ENCODE measurements at places on chromosomes 6 and 20.

DNA sequence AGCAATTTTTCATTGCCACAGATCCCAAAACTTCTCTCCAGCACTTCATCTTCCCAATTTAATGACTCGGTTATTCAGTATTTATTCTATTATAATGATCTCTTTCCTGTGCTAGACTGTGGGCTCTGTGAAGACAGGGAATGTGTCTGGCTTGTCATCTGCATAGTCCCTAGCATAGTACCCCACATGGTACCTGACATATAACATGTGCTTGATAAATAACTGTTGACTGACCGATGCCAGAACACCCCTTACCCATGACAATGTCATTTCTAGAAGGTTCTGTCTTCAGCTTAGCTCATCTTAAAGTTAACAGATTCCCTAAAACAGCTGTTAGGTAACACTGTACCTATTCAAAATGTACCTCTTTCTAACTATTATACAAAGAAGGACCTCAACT is 3.6 kb downstream of the PXMP4 start:
- no peak for DNase-seq

DNA sequence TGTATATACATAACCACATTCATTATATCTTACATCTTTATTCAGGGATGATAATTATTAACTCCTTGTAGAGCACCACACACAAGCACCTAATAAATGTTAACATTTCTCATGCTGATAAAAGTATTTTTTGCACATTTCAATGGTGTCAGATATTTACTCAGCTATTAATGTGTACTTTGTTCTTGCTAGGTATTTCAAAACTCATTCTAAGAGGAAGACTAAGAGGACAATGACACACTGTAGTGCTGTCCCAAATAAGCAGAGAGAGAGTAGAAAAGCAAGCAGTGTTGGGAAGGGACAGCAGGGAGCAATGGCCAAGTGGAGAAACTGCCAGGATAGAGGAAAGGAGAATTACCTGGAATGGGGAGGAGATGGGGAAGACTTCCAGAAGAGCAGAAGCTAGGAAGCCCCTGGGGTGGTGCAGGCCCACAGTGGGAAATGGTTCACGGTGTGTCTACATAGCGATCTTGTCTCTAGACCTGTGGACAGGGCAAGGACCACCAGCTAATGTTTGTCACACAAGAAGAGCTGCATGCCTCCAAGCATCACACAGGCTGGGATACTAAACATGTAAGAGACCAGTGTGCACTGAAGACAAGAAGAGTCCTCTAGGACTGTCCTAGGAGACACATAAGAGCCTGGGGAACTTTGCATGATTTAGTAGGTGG is 55.3 kb downstream of the RARS2 start:
- DNase-seq = no peak

DNA sequence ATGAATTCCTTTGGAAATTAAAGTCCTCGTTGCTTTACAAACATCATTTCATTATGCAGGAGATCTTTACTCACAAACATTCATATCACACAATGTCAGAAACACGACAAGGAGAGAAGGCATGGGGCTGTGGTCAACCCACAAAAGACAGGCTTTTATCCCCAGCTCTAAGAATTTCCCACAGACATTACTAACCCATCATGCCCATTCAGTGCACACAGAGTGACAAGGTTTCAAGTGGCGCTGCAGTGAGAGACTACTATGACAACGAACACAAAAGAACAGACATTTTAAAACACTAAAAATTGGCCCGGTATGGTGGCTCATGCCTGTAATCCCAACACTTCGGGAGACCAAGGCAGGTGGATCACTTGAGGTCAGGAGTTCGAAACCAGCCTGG is 579.8 kb upstream of the AGPAT4 start:
- DNase-seq = no peak

DNA sequence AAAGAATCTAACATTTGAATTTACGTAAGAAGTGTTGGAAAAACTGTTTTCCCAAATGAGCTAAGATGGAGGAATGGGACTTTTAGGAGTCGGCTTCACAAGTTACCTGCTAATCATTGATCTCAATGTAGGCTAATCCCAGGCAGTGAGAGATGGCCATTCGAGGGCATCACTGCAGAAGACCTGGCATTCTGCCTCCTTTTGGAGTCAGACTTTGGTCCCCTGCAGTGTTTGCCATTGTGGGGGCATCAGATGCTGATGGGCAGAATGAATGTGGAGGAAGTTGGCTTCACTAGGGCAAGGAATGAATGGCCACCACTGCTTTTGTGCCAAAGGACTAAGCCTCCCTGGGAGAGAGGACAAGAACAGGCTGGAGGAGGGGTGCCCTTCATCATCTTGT is 55.7 kb upstream of the NKX2-2 start:
- DNase-seq = no peak

GRCh38 chr6:161033667-161034066 is 42.1 kb downstream of the MAP3K4 start:
- no peak for DNase-seq

DNA sequence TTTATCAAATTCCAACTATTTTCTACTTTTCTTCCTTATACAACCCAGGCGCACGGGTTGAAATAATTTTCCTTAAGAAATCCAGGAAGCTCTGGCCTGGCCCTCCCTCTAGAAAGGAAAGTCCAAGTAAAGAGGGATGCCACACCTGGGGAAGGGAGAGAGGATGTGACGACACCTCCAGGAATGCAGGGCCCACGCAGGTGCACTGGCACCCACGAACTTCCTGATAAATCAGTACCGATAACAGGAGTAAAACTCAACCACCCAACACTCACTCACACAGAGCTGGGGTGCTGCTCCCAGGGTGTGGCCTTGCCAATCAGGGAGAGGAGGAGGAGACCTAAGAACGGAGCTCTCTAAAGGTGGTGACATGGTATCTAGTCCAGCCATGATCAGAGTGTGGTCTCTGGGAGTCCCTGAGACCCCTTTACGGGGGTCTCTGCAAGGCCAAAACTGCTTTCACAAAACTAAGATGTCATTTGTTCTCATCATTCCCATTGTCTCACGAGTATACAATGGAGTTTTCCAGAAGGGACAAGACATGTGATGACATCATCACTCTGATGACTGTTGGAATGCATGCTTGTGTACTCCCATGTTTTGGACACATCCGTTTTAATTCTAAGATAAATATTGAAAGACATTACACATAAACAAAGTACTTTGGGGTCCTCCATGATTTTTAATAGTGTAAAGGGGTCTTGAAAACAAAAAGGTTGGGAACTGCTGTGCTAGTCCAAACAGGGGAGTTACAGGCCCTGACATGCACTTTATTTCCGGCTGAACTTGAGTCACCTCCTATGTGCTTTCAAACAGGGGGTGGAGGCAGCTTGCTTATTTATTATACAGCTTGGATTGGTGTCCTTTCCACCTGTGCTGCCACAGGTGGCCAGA is 2.2 kb upstream of the PARD6B start:
- DNase-seq = no peak

DNA sequence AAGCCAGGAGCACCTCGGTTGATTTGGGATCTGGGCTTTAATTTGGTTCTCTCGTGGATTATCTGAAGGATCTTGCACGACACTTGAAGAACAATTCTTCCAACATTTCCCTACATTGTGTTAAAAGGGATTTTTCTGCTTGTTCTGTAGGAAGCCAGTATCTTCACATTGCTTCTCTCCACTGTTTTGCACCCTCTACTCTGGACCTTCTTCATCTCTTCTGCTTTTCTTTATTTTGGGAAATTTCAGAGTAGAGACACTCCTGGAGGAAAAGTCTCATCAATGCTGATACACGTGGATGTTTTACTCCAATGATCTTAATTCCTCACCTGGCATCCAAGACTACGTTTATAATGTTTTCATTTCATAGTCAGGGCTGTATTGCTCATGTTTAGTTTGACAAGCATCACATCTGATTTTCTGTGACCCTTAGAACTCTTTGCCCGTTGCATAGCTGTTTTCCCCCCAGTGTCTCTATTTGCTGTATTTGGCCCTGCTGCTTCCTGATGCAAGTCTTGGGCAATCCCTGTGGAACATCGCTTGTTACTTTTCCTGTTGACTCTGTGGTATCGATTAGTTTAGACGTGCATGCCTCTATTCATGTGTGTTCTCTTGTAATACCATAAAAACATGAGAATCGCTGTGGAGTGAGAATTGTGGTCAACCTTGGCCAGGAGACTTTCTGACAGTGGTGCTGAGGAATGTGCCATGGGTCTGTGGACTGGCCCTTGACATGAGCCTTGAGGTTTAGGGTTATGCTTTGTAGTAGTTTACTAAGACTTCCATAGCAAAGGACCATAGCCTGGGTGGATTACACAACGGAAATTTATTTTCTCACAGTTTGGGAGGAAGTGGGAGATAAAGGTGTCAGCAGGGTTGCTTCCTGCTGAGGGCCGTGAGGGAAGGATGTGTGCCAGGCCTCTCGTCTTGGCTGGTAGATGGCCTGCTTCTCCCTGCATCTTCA is 12.5 kb downstream of the PLCB1 start:
- peak; percentile 12 for DNase-seq

DNA sequence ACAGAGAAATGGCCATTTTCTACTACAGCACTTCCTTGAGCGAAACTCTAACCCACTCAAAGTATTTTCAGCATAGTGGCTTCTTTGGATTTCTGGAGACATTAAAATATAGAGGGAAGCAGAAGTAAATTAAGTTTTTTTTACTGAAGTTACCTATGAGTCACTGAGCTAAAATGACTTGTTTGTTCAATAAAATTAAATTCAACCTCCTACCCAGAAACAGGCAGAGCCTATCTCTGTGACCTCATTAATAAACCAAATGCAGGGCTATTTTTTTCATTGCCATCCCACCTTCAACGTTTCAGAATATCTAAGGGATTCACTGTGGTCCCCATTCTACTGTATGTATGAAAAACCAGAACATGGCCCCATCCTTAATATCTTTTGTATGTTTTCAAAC is 133.0 kb downstream of the MTFR2 start:
- no peak for DNase-seq

DNA sequence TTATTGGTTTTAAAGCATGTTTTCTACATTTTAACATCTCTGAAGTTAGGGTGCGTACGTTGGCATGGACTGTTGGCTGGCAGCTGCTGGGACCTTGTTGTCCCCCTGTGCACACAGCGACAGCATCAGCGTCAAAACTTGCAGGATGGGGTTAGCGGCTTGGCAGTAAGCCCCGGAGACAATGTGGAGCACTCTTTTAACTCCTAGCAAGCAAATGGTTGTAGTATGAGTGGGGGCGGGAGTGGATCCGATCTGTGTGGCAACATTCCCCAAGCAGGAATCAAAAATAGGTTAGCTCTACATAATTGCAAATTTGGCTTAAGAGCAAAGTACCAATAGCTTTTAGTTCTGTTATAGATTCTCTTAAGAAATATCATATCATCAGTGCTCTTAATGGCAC is 70.1 kb downstream of the NRN1 start:
- DNase-seq = no peak

GRCh38 chr6:49835140-49835539 is 31.2 kb downstream of the CRISP1 start:
- no peak for DNase-seq

DNA sequence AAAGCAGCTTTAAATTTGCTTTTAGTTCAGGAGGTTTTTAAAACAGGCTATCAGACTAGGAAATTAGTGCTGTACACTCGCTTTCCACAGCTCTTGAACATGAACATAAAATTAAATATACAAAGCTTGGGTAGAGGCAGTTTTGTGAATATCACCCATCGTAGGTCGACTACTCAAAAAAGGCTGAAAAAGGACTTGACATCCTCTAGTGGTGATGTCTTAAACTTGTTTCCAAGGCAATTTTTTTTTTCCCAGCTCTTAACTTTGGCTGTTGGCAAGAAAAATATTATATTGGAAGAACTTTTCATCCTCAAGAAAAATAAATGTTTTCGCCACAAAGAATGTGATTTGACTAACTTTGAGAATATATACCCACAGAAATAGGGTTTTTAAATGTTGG is 2.9 kb downstream of the MAP7 start:
- DNase-seq = no peak

DNA sequence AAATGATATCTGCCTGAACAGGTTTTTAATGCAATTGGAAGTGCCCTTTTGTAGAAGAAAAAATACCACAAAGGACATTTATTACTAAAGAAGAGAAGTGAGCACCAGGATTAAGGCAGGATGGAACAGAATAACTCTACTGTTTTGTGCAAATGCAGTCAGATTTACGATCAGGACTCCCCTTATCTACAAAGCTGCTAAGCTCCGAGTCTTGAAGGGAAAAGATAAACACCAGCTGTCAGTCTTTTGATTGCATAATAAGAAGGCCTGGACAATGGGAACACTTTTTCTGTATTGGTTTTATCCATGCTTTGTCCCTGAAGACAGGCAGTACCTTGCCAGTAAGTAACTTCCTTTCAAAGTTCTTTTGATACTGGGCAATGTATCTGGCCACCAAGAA is 797.9 kb upstream of the SLC35B3 start:
- no peak for DNase-seq

GRCh38 chr6:148317739-148318138 is 24.9 kb upstream of the SASH1 start:
- DNase-seq = no peak

GRCh38 chr6:12037798-12038197 is 25.7 kb downstream of the HIVEP1 start:
- DNase-seq = peak; percentile 33

DNA sequence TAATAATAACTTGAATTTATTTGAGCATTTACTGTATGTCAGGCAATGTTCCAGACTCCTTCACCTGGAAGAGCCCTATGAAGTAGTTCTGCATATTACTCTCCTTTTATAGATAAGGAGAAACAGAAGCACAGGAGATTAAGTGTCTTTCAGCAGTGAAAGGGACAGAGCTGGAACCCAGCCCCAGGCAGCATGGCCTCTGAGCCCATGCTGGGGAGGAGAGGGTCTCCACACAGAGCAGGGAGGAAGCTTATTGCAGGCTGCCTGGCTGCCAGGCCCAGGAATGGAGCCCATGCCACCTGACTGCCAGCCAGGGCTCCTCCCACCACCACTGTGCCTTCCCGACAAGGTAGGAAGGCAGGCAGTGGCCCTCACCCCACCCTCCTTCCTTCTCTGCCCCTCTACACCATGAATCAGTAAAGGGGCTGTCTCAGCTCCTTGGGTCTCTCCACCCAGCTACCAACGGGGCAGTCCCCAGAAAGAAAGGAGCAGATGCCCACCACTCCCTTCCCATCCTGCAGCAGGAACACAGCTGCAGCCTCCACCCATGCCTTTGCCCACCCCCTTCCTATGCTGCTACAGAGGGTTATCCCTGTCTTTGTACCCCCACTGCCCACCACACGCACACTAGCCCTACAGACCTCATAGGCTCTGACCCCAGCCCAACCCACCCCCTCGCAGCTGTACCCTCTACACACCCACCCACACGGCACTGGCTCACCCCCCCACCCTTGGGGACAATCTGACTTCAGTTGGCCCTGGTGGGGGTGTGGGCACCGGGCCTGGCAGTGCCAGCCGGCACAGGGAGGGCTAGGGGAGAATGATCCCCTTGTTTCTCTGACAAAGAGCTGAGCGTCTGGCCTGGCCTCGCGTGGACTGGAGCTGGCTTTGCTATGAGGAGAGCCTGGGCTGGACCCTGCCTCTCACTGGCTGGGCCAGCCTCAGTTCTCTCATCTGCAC is 41.8 kb downstream of the TFEB start:
- DNase-seq = no peak

GRCh38 chr6:135179372-135179771 is 1.7 kb upstream of the MYB start:
- DNase-seq = no peak

All from CD4-positive, alpha-beta T cell treated with Interleukin-17A for 4 hours (primary cell).